Fibroblast of lung (primary cell): ENCODE measurements at places on chromosomes 7 and 10.

DNA sequence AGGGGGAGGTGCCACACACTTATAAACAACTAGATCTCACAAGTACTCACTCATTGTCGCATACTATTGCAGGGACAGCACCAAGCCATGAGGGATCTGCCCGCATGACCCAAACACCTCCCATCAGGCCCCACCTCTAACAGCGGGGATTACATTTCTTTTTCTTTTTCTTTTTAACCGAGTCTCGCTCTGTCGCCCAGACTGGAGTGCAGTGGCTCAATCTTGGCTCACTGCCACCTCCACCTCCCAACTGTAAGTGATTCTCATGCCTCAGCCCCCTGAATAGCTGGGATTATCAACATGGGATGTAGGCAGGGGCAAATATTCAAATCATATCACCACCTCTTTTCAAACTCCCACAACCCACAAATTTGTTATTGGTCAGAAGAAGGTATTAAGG is 76.7 kb downstream of the SKAP2 start:
- DNase-seq = no peak

DNA sequence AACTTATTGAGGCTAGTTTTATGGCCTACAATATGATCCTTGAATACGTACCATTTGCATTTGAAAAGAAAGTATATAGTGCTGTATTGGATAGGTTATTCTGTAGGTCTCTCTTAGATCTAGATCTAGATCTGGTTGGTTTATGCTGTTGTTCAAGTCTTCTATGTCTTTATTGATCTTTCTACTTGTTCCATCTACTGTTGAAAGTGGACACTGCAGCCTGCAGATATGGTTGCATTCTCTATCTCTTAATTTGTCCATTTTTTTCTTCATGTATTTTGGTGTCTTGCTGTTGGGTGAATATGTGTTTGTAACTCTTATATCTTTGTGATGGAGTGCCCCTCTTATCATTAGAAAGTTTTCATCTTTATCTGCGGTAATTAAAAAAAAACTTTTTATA is 139.4 kb upstream of the PCDH15 start:
- no peak for DNase-seq

- DNase-seq = no peak
These were observed 908.3 kb downstream of the GRID1 start for GRCh38 chr10:85458324-85458723.

- no peak for DNase-seq
These were observed 584 bp upstream of the RUNDC3B start for GRCh38 chr7:87627634-87627994.

- DNase-seq = no peak
These were observed 13.2 kb upstream of the GDF10 start for GRCh38 chr10:47286591-47287315.

- DNase-seq = no peak
These were observed 132.6 kb downstream of the LHPP start for GRCh38 chr10:124594240-124594639.

- peak; percentile 66 for DNase-seq
These were observed 177.7 kb upstream of the ADO start for GRCh38 chr10:62626817-62627216.

DNA sequence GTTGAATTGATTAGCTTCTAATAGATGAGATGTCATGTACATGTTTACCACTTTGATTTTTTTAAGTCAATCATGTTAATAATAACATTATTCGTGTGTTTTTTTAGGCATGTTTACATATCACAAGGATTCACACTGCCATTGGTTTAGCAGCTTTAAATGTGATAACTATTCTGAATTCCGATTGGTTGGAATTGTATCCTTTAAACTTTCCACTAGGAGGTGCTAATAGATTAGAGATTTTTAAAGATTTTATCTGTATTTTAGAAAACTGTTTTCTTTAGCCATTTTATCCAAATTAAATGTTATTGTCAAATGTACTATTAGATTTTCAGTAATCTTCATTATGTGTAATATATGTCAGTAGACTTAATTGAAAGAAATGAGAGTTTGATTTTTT is 83.2 kb downstream of the HECTD2 start:
- peak; percentile 53 for DNase-seq

GRCh38 chr7:78448911-78449310 is 650.3 kb downstream of the PHTF2 start:
- no peak for DNase-seq

- no peak for DNase-seq
These were observed 411.2 kb downstream of the KCNMA1 start for GRCh38 chr10:77226452-77226851.

- no peak for DNase-seq
These were observed 134.3 kb upstream of the PFKP start for GRCh38 chr10:2933071-2933470.

DNA sequence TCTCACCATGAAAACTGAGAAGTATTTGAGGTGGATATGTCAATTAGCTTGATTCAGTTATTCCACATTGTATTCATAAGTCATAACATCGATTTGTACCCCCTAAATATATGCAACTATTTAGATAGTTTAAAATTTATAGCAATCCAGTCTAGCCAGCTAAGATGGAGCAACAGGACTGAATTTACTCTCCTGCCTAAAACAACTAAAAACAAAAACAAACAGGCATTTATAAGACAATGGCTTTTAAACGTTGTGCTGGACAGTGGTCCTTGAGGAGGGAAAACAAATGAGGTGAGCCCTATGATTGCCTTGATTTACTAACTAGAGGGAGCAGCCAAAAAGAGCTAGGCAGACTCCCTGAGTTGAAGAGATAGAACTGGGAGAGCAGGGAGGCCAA is 814 bp upstream of the GPAM start:
- DNase-seq = no peak

DNA sequence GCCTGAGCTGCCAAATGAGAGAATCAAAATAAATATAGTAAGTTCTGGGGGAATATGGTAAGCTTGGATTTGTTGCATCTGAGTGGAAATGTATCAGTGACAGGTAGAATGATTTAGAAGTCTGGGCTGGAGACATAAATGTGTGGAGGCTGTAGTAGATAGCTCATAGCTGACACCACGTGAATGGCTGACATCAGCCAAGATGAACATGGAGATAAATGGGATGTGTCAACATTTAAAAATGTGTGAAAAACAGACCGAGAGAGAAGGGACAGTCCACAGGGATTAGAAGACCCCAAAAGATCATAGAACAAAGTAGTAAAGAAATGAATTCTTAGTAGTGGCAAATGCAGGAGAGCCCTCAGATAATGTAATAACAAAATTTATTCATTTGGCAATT is 40.9 kb downstream of the NAMPT start:
- no peak for DNase-seq

GRCh38 chr7:102222445-102222844 is 64.2 kb upstream of the SH2B2 start:
- peak; percentile 9 for DNase-seq

- no peak for DNase-seq
These were observed 78.3 kb upstream of the AOAH start for GRCh38 chr7:36802459-36803135.

GRCh38 chr7:40220421-40220911 is 85.7 kb downstream of the SUGCT start:
- peak; percentile 35 for DNase-seq

GRCh38 chr10:3539696-3540383 is 245.2 kb downstream of the KLF6 start:
- no peak for DNase-seq

GRCh38 chr10:106917452-106918055 is 247.0 kb downstream of the SORCS1 start:
- no peak for DNase-seq

DNA sequence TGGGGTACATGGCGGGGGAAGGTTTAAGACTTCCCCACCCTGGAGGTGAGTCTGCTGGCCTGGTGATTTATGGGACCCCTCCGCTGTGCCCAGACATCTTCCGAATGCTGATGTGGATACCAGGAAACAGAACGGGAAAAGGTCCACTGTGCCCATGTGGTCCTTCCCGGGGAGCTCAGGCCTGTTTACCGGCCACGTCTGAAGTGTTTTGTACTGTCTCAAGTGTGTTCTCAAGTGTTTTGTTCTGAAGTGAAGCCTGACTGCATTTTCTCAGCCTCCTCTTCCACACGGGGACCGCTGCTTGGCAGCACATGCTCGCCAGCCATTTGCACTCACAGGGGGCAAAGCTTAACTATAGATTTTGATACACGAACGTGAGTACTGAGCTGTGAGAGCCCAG is 127.2 kb downstream of the TEX36 start:
- DNase-seq = no peak

DNA sequence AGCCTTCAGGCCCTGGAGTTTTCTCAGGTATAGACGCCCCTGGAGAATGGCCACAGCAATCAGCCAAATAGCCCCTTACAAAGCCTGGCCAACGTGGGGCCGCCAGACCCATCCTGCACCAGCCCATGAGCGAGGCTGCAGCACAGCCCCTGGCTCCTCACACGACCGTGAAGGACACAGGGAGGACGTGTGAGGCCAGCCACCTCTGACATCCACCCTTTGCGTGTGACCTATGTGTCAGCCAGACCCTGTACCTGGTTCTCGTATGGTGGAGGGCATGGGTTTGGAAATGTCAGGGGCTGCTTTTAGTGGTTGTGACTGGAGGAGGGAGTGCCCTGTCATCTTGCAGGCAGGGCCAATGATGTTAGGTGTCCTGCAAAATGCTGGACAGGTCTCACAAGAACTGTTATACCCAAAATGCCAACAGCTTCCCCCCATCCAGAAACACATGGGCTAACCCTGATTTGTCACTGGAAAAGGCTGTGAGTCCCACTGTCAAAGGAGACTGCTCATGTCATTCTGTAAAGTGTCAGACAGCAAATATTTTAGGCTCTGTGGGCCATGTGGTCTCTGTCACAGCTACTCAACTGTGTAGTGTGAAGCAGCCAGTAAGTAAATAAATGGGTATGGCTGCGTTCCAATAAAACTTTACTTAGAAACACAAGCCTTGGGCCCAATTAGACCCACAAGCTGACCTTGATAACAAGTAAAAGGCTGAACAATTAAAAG is 30.0 kb downstream of the NOD1 start:
- no peak for DNase-seq

DNA sequence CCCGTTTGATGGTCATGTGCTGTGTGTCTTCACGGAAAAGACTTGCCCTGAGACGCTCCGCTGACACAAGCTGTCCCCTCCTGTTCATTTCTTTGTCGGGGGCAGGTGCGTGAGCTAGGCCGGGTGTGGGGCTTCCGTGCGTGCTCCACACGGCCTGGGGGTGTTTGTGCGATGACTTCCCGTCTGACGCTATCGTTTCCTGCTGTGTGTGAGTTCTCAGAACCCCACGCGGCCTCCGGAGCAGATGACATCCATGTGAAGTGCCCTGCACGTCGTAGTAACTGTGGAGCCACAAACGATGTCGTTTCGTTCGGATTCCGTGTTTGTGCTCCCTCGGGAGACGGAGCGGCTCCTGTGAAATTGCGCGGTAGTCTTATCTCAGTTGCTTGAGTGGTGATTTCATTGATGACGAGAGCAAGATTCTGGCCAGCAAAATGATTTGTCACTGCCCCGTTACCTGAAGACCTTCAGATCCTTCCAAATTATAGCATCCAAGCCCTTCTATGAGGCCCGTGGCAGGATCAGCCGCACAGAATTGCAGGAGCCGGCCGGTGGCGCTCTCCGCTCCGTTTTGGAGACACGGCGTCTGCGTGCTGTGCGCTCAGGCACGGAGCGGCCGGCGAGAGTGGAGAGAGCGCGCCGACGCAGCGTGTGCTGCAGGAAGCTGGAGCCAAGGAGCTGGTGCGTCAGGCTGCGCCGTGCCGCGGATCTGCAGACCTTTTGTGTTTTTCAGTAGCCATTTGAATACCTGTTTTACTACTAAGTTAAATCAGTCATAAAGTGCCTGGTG is 94.9 kb downstream of the NKX6-2 start:
- no peak for DNase-seq

DNA sequence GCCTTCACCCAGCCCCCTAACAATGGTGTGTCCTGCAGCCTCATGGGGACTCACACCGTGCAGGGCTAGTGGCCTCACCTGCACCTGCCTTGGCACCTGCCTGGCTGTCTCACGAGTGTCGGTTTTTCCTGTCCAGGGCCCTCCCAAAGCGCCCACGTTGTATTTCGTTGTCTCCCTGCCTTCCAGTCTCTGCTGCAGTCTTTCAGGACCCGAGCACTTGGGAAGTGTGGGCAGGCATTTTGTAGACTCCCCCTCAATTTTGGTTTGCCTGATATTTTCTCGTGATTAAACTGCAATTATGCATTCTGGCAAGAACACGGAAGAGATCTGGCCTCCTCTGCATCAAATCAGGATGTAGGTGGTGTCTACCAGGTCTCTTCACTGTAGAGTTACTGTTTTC is 17.9 kb downstream of the BNIP3 start:
- DNase-seq = no peak

GRCh38 chr10:47076949-47077361 is 165.7 kb downstream of the PTPN20 start:
- DNase-seq = peak; percentile 11

- DNase-seq = no peak
These were observed 12.6 kb upstream of the PRDX3 start for GRCh38 chr10:119190954-119191785.
